ENCODE measurements at places on chromosomes 7 and 10.

- DNase-seq = no peak
Measured at GRCh38 chr7:130278860-130279259, 12.2 kb downstream of the CPA2 start.

DNA sequence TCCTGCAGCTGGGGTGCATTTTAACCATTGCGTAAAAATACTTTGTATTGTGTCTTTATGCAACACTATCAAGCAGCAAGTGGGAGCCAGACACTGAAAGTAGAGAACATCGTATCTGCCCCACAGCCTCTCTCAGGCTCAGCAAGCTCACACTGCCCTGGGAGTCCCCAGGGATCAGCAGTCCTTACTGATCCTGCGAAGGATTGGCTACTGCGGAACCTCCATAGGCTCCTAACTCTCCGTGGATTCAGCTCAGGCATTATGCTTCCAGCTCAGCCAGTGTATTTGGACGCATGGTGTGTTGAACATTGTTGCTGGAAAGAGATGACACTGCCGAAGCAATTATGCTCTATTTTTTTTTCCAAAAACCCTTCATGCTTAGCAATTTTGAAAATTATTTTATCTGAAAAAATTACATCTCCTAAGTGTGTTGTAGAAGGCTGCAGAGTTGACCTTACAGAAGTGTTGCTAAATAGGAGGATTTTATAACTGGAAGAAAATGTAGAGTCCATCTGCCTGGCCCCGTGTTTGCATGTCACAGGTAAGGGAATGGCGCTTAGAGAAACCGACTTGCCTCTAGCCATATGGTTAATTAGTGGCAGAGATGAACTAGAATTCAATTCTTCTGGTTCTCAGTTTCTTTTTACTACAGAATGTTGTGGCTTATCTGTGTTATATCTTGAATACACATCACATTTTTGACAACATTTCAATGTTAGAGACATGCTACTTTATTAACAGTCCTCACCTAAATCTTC, 276.4 kb upstream of the COBL start:
- DNase-seq = no peak

DNA sequence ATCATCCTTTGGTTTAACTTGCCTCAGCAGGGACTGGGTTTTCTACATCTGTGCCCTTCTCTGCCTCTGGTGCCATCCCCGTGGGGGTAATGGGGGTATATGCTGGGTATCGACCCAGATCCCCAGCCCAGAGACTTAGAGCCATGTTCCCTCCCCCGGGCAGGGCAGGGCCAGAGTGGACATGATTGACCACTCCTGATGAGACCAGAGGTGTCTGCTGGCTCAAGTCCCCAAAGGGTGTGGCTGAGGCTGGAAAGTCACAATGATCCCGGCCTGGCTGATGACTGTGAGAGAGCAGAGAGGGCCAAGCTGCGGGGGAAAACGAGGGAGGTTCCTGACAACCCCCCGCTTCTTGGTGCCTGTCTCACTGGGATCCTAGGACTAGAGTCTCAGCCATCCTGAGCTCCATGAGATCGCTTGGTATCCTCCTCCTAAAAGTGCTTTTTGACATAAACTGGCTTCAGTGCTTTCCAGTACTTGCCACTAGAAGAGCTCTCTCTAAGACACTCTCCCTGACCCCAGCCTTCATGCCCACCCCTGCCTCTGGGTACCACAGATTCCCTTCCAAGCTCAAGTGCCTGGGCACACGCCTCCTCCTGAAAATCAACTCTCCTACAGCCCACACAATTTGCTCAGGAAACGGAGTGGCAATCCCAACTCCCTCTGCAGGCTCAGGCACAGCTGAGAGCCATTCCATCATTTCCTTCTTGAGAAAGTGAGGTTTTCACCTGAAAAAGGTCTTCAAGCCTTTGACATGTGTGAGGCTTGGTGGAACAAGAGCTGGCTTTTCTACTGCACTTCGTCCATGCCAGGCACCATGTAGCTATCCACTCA, 33.9 kb downstream of the DRGX start:
- no peak for DNase-seq

- DNase-seq = no peak
Measured at GRCh38 chr10:130470973-130471372, 334.8 kb downstream of the GLRX3 start.

DNA sequence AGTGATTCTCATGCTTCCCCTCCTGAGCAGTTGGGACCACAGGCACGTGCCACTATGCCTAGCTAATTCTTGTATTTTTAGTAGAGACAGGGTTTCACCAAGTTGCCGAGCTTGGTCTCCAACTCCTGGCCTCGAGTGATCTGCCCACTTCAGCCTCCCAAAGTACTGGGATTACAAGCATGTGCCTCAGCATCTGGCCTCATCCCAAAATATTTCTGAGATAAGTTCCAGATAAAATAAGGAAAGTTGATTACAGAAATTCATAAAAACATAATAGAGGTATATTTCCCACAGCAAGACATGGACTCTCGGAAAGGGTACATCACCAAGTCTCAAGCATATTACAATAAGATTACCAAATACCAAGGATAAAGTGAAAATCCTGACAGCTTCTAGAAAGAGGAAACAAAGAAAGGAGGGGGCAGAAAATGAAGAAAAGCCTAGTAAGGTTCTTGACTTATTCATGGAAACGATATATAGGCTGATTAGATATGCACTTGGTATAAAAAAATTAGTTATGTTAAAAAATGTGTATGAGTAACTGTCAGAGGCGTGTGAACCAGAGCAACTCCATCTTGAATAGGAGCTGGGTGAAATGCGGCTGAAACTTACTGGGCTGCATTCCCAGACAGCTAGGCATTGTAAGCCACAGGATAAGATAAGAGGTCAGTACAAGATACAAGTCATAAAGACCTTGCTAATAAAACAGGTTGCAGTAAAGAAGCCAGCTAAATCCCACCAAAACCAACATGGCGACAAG, 35.0 kb downstream of the IQUB start:
- no peak for DNase-seq

DNA sequence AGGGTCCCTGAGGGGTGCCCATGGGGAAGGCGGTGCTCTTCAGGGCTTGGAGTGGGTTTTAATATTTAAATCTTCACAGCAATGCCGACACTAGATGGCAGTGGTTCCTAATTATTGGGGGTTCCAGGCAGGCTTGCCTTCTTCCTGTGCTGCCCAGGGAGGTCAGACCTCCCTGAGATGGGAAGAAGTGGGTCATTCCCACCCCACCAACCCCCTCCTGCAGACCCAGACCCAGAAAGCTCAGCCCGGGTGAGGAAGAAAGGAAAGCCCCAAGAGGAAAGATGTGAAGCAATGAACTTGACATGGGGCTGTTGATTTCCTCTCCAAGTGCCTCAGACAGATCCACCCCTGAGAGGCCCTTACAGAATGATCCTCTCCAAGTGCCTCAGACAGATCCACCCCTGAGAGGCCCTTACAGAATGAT, 85.1 kb upstream of the LANCL2 start:
- peak; percentile 48 for DNase-seq

- DNase-seq = no peak
Measured at GRCh38 chr10:73653701-73654100, 2.1 kb downstream of the SYNPO2L start.
